Daoy (cell line): ENCODE measurements at places on chromosomes 1 and 21. TPM values are rescaled to one million over a fixed set of nuclear protein-coding genes. Genes with fewer than 3 reads are reported as not detected.

Gene TFF3
- 2.4 and 3.4 TPM in 2 replicates for total RNA-seq

Gene OLIG2
- 1.3 and 3.1 TPM in 2 replicates for total RNA-seq

Gene ILDR2
- total RNA-seq = 9.6 and 15.7 TPM in 2 replicates

Gene CNR2
- total RNA-seq = not detected in 2 replicates

Gene ADCY10
- not detected in 2 replicates for total RNA-seq

Gene DIRAS3
- 67.9 and 69.4 TPM in 2 replicates for total RNA-seq

Gene PRR9
- 0.11 TPM in 1 of 2 replicates, not detected in the other for total RNA-seq

Gene MAP10
- 6.5 and 8.9 TPM in 2 replicates for total RNA-seq

Gene GJB3
- total RNA-seq = not detected in 2 replicates

DNA sequence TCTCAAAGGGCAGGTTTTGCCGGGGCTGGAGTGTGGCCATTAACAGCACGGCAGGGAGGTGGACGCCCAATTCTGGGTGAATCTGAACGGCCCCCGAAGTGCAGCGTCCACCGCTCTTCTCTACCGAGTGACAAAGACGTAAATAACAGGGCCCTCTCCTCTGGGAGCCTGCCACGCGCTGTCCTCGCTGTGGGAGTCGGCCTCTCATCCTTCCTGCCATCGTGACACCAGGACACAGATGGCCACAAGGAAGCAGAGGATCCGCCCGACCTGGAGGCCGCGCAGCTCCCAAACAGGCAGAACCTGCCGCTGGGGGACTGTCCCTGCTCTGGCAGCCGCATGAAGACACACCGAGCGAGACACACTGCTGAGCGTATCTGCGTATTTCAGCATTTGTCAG, 12.1 kb upstream of the CDK11B start:
- DNase-seq = no peak

- DNase-seq = no peak
Observed at GRCh38 chr21:27695246-27695645, 728.4 kb upstream of the ADAMTS5 start.

DNA sequence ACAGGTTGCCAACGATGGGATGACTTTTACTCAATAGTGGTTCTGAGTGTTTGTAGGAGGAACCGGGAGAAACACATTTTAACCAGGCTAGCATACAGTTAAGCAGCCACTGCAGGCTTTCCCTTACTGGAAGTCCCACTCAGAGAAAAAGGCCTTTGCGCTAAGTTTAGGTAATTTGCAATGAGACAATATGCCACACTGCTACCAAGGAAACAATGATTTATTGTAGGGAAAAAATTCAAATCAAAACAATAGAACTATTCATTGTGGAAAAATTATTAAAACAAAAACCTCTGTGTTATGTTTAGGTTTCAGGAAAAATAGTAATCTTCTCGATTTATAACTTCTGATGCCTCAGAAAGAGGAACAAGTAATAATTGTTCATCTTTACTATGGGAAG, 51.4 kb upstream of the CR2 start:
- DNase-seq = no peak

- DNase-seq = no peak
Observed at GRCh38 chr1:33849211-33849610, 14.7 kb upstream of the HMGB4 start.

- DNase-seq = no peak
Observed at GRCh38 chr1:53131590-53131938, 10.9 kb downstream of the SLC1A7 start.

GRCh38 chr1:106868828-106869227, 187.6 kb upstream of the PRMT6 start:
- no peak for DNase-seq

GRCh38 chr1:71019233-71019969, 28.2 kb downstream of the PTGER3 start:
- DNase-seq = no peak

- DNase-seq = peak; percentile 76
Observed at GRCh38 chr1:93716941-93717368, 35.3 kb upstream of the BCAR3 start.

GRCh38 chr1:64744492-64745180, at the start of gene RAVER2:
TSS of gene RAVER2 (plus strand) at chr1:64745075. CDS start at chr1:64745173, 98 bp downstream.
- DNase-seq = peak; percentile 84

DNA sequence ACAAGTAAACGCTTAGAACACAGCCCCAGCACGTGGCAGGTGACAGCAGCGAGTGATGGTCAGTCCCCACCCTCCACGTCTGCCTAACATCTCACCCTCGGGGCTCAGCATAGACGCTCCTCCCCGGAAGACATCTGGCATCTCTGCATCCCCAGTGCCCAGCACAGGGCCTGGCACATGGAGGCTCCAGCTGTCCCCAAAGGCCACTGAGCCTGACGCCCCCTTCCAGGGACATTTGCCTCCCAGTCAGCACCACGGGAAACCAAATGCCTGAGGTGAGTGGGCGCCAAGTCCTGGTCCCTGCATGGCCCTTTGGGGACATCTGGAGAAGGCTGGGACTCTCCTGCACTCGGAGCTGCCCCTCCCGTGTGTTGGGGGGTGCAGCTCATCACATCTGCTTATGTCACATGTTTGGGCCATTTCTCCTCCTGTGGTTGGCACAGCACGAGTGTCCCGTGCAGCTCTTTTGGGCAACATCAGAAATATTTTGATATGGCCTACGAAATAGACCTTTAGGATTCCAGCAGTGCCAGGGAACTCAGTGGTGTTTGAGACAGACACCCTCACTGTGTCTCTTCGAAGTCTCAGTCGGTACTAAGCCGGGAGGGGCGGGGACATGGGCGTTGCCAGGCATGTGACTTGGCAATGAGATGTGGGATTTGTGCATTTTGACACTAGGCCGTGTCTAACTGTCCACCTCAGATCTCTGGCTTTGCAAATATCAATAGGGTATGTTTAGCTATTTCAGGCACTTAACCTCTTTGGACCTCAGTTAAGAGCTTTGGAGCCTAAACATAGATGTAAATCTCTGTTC, 315.0 kb downstream of the PTPRU start:
- no peak for DNase-seq

- no peak for DNase-seq
Observed at GRCh38 chr1:232562855-232563510, 67.0 kb downstream of the SIPA1L2 start.

DNA sequence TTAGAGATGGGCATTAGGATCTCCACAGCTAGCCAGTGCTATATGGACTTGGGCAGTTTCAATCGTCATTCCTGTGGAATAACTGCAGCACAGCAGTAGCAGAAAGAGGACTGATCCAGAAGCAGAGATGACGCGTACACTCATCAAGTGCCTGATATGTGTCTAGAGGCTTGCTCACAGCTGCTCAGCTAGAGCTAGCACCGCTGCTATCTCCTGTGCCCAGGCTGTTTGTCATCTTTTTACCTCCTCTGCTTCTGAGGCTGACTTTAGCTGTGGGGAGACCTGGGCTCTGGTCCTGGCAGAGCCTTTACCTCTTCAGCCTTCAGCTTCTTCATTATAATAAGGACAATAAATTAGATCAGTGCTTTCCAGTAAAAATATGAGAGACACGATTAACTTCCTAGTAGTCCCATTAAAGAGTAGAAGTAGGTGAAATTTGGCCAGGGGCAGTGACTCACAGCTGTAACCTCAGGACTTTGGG, 5.3 kb downstream of the TENT5C start:
- no peak for DNase-seq

GRCh38 chr1:160032165-160032820, 503 bp upstream of the PIGM start:
- peak; percentile 27 for DNase-seq

- peak; percentile 52 for DNase-seq
Observed at GRCh38 chr21:41207401-41208375, 39.7 kb downstream of the BACE2 start.

DNA sequence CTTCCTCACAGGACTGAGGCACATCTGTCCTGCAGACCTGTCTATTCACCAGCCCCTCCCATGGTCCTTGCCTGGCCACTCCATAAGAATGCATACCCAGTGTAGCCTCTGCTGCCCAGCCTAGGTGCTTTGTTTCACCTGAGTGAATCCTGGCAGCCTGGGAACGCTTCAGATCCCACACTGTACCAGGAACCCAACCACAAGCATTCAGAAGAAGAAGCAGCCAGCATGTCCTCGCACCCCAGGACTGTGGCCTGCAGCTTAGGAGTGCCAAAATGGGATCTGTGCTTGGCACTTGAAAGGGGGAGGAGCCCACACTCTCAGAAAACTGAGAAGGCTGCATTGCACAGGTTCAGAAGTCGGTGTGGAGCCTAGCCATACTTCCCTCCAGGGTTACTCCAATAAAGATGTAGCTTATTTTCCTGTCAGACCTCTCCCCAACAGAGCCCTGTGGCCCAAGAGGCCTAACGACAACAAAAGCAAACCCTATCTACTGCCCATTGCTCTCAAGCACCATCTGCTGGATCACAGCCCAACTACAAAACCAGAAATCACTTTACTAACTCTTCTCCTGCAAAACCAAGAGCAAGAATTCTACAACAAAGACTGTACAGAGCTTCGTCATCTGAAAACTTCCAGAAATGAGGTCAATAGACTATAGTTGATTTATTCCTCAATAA, 923.1 kb upstream of the NEGR1 start:
- no peak for DNase-seq
